H1 (cell line): ENCODE measurements at places on chromosomes 4 and X. TPM values are rescaled to one million over a fixed set of nuclear protein-coding genes. Genes with fewer than 3 reads are reported as not detected.
A peak's percentile ranks its signal among the peaks of the same experiment; 100 is the strongest.

DNA sequence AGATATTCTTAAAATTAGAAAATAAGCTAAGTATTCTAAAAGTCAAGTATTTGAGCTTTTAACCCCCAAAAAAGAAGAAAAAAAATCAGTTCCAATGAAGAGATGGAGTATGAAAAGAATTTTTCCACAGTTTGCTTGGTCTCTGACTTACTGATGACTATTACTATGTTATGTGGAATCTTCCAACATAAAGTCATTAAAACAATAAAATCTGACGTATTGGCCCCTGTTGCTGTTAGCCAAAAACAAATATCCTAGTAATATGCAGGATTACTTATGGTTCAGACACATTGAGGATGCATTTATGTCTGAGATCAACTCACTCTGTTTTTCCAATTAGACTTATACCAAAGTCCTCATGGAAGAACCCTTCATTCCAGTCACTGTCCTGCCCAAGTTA lies 517.2 kb upstream of the ADGRL3 start:
- no peaks in the 10 kb centered on the region for H3K36me3 ChIP-seq
- H3K4me3 ChIP-seq = no peak overlapping the region
- no peak overlapping the region for H3K27ac ChIP-seq
- H3K27me3 ChIP-seq = no peaks in the 10 kb centered on the region

DNA sequence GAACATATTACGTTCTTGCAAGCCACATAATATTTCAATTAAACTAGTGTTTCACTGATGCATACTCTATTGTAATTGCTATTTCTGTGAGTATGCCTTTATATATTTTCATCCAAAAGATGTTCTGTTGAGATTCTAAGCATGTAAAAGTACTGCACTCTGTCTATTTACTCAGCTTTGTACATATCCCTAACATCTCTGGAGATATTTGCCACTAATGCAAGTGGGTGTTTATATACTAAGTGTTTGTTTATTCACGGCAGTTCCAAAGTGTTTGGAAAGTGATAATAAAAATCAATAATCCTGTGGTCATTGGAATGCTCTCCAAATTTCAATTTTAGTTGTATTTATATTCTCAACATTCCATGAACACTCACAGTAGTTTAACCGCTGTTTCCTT lies 1989.0 kb downstream of the C4orf33 start:
- H3K36me3 ChIP-seq = no peaks in the 10 kb centered on the region
- no peaks in the 10 kb centered on the region for H3K27me3 ChIP-seq
- no peak overlapping the region for H3K4me3 ChIP-seq
- H3K27ac ChIP-seq = no peak overlapping the region
- DNase-seq = no peak

GRCh38 chr4:54085284-54085683 lies 14.7 kb upstream of the GSX2 start:
- H3K27ac ChIP-seq = no peak overlapping the region
- H3K4me3 ChIP-seq = no peak overlapping the region
- H3K27me3 ChIP-seq = peaks cover 7% of the 10 kb centered on the region
- DNase-seq = no peak
- H3K36me3 ChIP-seq = no peaks in the 10 kb centered on the region
- no peaks in the 10 kb centered on the region for H3K4me1 ChIP-seq

- peaks cover 9% of the 10 kb centered on the region for H3K4me1 ChIP-seq
- no peak for DNase-seq
- no peak overlapping the region for H3K4me3 ChIP-seq
- no peak overlapping the region for H3K27ac ChIP-seq
Measured at GRCh38 chr4:24010994-24011393, 121.1 kb upstream of the PPARGC1A start.

- peak overlapping the region; percentile 88 for H3K4me3 ChIP-seq
- DNase-seq = no peak
- peaks cover 7% of the 10 kb centered on the region for H3K4me1 ChIP-seq
- no peaks in the 10 kb centered on the region for H3K27me3 ChIP-seq
- no peaks in the 10 kb centered on the region for H3K36me3 ChIP-seq
Measured at GRCh38 chr4:121696170-121696580, 605 bp downstream of the ANXA5 start.

Gene TEX13C
- 0.09 and 0.10 TPM in 2 replicates for total RNA-seq

GRCh38 chr4:21413807-21414370 lies 534.7 kb downstream of the KCNIP4 start:
- no peaks in the 10 kb centered on the region for H3K4me1 ChIP-seq
- DNase-seq = no peak
- no peak overlapping the region for H3K4me3 ChIP-seq
- H3K36me3 ChIP-seq = no peaks in the 10 kb centered on the region

Gene FHDC1
- total RNA-seq = 27.7 and 28.6 TPM in 2 replicates

GRCh38 chr4:101306764-101307615 lies 40.3 kb downstream of the PPP3CA start:
- no peak overlapping the region for H3K4me3 ChIP-seq
- H3K4me1 ChIP-seq = peaks cover 18% of the 10 kb centered on the region

GRCh38 chr4:163566257-163566796 lies 71.8 kb downstream of the TMA16 start:
- no peaks in the 10 kb centered on the region for H3K4me1 ChIP-seq
- DNase-seq = no peak
- H3K27me3 ChIP-seq = no peaks in the 10 kb centered on the region

DNA sequence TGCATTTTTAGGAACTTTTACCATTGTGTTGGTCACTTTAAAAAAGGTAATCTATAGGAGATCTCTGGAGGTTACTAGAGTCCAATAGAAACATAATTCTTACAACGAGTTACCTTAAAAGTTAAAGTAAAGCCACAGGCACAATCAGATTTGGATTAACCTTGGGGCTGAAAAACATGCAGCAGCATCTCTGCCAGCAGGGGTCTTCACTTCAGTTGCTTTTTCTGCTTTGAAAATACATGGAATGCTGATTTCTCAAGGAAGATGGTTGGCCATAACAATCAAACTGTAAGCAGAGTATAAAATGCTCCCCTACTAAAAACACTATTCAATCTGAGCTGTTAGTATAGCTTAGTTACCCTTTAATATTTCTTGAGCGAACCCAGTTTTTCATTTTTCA lies 1072.3 kb upstream of the PCDH10 start:
- H3K36me3 ChIP-seq = no peaks in the 10 kb centered on the region
- H3K4me1 ChIP-seq = no peaks in the 10 kb centered on the region
- H3K27me3 ChIP-seq = no peaks in the 10 kb centered on the region
- no peak overlapping the region for H3K27ac ChIP-seq
- DNase-seq = no peak

GRCh38 chr4:52296341-52296740 lies 245.2 kb downstream of the SPATA18 start:
- no peak overlapping the region for H3K27ac ChIP-seq
- H3K4me3 ChIP-seq = no peak overlapping the region
- no peak for DNase-seq
- H3K27me3 ChIP-seq = no peaks in the 10 kb centered on the region

DNA sequence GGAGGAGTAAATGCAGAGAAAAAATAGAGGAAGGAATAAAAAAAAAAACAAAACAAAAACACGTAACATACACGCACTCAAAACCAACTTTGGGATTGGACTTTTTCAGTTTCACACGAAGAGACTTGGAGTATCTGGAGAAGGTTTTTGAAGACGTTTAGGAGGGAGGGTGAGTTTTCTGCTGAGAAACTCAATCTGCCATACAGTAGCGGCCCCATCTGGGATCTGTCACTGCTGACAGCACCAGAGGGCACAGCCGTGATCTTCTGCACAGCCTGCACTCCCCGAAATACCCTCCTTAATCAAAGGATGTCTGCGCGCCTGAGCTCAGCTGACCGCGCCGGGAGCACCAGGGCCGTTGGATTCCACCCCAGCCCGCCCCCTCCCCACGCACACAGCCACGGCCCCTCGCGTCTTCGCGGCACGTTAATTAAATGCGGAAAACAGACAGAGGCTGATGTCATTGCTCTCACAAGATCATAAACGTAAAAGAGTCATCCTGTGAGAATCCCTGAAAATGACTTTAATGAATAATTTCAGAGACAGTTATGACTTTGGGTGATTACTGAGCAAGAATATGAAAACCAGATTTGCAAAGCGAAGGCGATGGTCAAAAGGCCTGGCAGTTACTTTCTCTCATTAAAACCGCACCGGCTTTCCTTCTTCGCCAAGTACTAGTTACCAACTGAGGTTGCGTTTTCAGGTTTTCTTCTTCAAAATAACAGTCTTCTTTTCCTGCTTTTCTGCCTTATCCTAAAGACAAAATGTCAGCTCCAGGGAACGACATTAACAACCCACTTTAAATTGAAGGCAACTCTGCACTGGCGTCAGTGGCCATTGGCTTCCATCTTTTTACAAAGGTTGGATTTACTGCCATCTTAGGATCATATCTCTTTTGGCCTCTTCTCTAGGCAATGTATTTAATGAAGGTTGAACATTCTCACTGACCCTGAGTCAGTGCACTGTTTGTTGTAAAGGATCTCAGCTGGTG lies 10.6 kb downstream of the HAND2 start:
- peaks cover 30% of the 10 kb centered on the region for H3K4me1 ChIP-seq
- no peaks in the 10 kb centered on the region for H3K36me3 ChIP-seq
- H3K27ac ChIP-seq = no peak overlapping the region
- no peak overlapping the region for H3K4me3 ChIP-seq
- no peak for DNase-seq

Gene VEGFD
- total RNA-seq = 0.19 TPM in 1 of 2 replicates, not detected in the other

DNA sequence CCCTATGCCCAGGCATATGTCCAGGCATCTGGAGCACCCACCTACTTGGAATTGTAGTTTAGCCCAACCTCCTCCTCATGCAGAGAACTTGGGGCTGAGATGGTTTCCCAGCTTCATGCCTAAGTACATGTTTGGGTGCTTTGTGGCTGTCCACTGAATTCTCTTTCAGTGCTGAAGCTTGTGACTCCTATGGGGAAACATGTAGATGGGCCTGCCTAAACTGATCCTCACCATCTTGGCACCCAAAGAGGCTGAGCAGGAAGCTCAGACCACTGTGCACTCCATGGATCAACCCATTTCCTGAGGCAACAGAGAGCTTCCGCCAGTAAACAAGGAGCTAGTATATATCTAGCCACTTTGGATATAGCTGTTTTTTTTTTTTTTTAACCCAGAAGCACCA lies 2733.7 kb downstream of the PCDH7 start:
- H3K4me3 ChIP-seq = no peak overlapping the region
- no peaks in the 10 kb centered on the region for H3K4me1 ChIP-seq
- no peaks in the 10 kb centered on the region for H3K36me3 ChIP-seq
- DNase-seq = no peak
- H3K27ac ChIP-seq = no peak overlapping the region

DNA sequence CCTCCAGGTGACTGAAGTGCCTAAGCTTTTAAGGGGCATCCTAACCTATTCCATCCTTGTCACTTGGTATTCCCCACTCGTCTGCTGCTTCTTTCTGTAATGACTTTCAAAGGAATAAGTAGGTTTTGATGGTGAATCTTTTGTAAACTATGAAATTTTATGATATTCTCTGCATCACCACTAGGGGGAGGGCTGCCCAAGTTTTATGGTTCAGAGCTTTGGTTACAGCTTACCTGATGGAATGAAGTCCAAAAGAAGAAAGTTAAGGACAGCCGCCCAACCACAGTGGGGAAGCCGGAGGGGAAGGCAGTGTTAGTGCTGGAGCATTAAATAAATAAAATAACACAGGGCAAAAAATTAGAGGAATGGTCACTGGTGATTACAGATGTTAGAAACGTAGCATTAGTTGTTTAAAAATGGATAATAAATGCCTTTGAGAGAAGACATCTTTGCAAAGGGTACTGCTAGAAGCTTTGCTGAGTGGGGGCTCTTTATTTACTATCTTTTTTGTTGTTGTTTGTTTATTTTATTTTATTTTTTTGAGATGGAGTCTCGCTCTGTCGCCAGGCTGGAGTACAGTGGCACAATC lies 204.9 kb downstream of the GBA3 start:
- H3K27ac ChIP-seq = no peak overlapping the region
- H3K36me3 ChIP-seq = no peaks in the 10 kb centered on the region
- no peak overlapping the region for H3K4me3 ChIP-seq
- peak; percentile 63 for DNase-seq

GRCh38 chrX:74372272-74372671 lies 49.0 kb upstream of the SLC16A2 start:
- H3K27me3 ChIP-seq = no peaks in the 10 kb centered on the region
- no peaks in the 10 kb centered on the region for H3K36me3 ChIP-seq
- no peak for DNase-seq
- no peak overlapping the region for H3K27ac ChIP-seq

- H3K4me1 ChIP-seq = no peaks in the 10 kb centered on the region
- H3K27ac ChIP-seq = no peak overlapping the region
- no peaks in the 10 kb centered on the region for H3K27me3 ChIP-seq
- peaks cover 8% of the 10 kb centered on the region for H3K36me3 ChIP-seq
Measured at GRCh38 chr4:82921795-82922194, 21.3 kb downstream of the THAP9 start.

- H3K27me3 ChIP-seq = no peaks in the 10 kb centered on the region
- peaks cover 3% of the 10 kb centered on the region; the same call in 1 of the 2 replicates for H3K4me1 ChIP-seq
- no peak for DNase-seq
- no peaks in the 10 kb centered on the region for H3K36me3 ChIP-seq
Measured at GRCh38 chr4:182826391-182826790, 90.8 kb downstream of the DCTD start.

DNA sequence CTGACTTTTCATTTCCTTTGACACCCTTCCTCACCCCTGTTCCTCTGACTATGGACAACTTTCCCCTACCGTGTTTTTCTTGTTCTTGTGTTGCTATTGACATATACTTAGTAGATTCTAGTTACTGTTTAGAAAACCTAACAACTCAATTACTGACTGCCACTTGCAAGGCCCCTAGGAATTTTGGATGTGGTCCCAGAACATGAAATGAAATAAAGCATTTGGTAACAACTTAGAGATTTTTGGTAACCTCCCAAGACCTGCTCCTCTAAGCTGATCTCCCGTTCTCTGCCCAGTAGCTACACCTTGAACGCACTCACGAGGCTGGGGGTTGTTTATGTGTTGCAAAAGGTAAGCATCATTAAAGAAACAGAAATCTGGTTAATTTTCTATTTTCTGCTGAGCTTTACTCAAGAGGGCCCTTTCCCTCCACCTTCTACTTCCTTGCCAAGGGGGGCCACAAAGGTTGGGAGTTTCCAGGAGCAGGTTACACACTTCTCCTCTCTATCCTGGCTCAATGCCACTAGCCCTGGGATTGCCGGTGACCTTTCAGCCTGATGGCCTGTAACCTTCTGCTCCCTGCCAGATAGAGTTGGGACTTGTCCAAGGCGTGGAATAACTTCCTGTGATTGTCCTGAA lies 20.5 kb downstream of the GAB3 start:
- H3K4me3 ChIP-seq = no peak overlapping the region
- DNase-seq = no peak
- no peak overlapping the region for H3K27ac ChIP-seq
- no peaks in the 10 kb centered on the region for H3K27me3 ChIP-seq
- H3K36me3 ChIP-seq = no peaks in the 10 kb centered on the region

Gene HSD17B13
- 0.13 TPM in 1 of 2 replicates, not detected in the other for total RNA-seq

Gene ANXA10
- total RNA-seq = not detected in 2 replicates

Gene ADGRL3
- total RNA-seq = 13.0 and 14.0 TPM in 2 replicates

DNA sequence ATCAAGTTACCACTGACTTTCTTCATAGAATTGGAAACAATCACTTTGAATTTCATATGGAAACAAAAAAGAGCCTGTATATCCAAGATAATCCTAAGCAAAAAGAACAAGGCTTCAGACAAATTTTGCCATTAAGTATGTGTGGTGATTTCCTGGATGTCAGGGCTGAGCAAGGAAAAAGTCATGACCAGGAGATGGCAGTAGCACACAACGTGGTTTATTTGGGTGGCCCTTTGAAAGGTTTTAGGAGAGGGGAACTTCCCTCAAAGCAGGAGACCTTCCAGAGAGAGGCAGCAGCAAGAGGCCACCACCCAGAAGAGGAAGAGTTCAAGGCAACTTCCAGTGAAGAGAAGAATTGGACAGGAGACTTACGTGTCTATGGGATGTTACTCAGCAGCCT lies 18.1 kb upstream of the ZXDB start:
- no peak overlapping the region for H3K27ac ChIP-seq
- H3K4me3 ChIP-seq = no peak overlapping the region
- H3K36me3 ChIP-seq = no peaks in the 10 kb centered on the region
- no peak for DNase-seq
- H3K27me3 ChIP-seq = no peaks in the 10 kb centered on the region
- no peaks in the 10 kb centered on the region for H3K4me1 ChIP-seq
